Neural crest cell (in vitro differentiated cells): ENCODE measurements at places on chromosomes 7 and 10. TPM values are rescaled to one million over a fixed set of nuclear protein-coding genes. Genes with fewer than 3 reads are reported as not detected.

The C10orf62 gene
- total RNA-seq: not detected in 2 replicates

The FAM25A gene
- not detected in 2 replicates for total RNA-seq

The AASS gene
- 82.0 and 84.4 TPM in 2 replicates for total RNA-seq

The ADAMTS14 gene
- total RNA-seq: 0.19 and 0.30 TPM in 2 replicates

The JMJD1C gene
- 68.7 and 73.9 TPM in 2 replicates for total RNA-seq

The PDZD8 gene
- total RNA-seq: 30.6 and 31.8 TPM in 2 replicates

- no peak for DNase-seq
Observed at GRCh38 chr10:6813856-6814255, 233.8 kb upstream of the PRKCQ start.

DNA sequence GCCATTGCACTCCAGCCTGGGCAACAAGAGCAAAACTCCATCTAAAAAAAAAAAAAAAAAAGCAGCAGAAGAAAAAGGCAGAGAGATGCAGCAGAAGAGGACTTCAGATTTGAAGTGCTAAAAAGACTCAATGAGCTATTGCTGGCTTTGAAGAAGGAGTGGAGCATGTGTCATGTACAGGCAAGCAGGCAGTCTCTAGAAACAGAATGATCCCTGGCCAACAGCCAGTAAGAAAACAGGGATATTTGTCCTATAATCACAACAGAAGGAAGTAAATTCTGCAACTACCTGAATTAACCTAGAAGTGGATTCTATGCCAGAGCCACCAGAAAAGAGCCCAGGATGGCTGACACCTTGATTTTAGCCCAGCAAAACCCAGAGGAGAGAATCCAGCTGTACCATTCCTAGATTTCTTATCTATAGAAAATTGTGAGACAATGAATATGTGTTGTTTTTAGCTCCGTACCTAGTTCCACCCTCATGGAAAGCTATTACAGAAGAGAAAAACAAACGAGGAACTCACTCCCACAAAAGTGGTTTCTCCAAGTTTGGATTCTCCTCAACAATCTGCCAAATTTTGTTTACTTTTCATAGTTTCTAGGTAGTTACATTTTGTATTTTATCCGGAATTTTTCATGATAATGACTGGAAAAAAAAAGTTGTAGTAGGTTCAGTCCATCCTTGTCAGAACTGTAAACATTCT lies 198.2 kb upstream of the GNAI1 start:
- no peak for DNase-seq

DNA sequence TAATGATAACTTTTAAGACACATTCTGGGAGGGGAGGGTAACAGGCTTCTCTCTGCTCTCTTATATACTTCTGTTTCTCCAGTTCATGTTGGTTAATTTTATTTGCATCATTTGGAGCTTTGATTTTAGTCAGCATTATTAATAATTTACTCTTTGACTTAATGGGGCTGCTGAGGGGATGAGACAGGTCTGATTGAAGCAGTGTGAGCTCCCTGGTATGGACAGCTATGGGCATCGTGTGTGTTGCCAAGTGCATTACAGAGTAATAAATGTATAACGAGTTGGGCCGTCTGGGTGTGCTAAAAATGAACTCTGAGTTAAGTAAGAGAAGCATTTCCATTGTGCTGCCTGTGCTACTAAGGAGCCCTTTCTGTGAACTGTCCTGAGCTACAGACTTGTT lies 31.7 kb upstream of the IKZF1 start:
- no peak for DNase-seq

DNA sequence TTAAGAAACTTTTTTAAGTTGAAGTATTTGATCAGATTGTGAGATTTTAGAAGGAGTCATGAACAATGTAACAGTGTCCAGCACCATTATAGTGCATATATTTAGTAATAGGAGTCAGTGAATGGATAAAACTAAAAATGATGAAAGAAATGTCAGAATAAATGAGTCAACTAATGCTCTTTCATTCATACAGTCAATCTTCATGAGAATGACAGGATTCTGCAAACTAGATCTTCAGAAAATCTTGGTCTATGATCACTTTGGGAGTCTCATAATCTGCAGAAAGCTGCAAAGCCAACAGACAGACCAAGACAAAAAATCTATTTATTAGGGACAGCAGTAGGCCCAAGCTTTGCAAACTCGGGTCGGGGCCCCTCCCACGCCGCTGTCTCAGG lies 710 bp downstream of the RNLS start:
- DNase-seq: no peak

DNA sequence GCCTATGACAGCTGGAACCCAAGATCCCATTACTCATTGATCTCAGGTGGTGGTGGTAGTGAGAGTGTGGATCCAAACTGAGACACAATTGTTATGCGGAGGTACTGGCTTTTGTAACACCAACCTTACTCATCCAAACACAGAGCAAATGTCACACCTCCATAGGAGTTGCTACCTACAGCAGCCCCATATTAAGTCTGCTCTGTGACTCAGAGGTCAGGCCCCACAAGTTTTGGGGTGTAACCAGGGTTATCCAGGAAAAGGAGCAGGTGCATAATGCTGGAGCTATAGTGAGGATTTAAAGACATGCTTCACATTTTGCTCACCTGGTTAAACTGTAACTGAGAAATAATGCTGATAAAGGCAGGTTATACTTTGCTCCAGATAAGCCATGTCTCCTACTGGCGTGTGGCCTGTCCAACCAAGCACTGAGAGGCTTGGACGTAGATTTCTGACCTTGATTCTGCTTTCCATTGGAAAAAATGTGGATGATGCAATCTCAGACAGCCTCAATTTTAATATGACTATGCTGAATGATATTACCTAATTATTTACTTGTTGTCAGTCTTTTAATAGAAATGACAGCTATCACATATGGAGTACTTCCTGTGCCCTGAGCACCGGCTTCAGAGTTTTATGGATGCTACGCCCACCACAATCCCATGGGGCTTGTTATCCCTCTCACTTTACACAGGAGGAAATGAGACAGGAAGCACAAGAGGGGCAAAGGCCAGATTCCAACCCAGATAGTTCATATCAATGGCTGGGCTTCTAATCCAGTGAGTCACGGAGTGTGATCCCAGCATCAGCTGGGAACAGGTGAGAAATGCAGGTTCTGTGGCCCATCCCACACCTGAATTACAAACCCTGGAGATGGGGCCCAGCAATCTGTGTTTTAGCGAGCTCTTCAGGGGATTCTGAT lies 181.3 kb downstream of the CHN2 start:
- no peak for DNase-seq

GRCh38 chr7:134625550-134625949 lies 21.1 kb upstream of the BPGM start:
- DNase-seq: no peak

DNA sequence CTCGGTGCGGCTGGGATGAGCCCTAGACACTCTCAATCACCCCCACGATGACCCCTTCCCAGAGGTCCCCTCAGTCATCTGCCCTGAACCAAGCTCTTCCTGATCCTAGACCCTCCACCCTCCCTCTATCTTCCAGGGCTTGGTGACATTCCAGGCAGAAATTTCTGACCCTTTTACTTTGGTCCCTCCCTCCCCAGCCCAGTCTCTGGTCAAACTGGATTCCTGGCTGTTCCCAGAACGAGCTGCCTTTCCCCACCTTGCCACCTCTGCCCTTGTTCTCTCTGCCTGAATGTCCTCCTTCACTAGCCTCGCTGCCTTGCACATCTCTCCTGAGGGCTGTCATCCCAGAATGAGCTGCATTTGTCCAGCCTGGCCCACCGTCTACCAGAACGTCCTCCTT lies 1.3 kb upstream of the CLDN4 start:
- DNase-seq: no peak

DNA sequence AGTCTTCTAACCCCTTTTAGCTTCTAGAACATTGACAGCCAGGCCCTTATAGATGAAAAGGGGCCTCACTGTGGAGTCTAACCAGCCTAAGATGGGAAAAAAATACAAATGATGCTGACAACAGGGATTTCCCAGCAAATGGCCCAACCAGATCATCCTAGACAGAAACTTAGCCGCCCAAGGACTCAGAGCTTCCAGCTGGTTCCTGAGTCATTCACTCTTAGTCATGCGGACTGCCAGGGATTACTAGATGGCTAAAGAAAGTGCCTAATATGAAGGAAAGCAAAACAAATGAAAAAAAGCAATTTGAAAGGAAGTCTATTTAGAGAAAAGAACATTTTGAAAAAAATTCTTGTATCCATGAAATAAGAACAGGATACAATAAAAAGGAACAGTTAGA lies 23.7 kb downstream of the TSPAN14 start:
- no peak for DNase-seq

- DNase-seq: no peak
Observed at GRCh38 chr7:50473531-50473930, 23.4 kb upstream of the FIGNL1 start.

DNA sequence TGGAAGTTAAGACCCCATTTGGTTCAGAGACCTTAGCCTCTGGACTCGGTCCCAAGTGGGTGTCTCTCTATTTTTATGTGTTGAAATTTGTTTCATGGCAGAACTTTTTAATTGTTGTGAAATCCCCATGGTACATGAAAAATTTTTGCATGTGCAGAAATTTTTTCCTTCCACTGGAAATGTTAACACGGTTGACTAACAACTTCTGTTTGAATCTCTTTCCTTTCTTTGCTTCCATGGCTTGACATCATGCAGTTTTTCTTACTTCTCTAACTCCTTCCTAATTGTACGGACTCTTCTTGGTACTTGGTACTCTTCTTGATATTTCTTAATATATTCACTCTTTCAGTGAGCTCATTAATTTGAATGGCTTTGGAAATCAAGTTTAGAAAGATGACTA lies 18.3 kb downstream of the MDFIC start:
- no peak for DNase-seq

- DNase-seq: no peak
Observed at GRCh38 chr10:122139627-122140170, 131.4 kb upstream of the BTBD16 start.

DNA sequence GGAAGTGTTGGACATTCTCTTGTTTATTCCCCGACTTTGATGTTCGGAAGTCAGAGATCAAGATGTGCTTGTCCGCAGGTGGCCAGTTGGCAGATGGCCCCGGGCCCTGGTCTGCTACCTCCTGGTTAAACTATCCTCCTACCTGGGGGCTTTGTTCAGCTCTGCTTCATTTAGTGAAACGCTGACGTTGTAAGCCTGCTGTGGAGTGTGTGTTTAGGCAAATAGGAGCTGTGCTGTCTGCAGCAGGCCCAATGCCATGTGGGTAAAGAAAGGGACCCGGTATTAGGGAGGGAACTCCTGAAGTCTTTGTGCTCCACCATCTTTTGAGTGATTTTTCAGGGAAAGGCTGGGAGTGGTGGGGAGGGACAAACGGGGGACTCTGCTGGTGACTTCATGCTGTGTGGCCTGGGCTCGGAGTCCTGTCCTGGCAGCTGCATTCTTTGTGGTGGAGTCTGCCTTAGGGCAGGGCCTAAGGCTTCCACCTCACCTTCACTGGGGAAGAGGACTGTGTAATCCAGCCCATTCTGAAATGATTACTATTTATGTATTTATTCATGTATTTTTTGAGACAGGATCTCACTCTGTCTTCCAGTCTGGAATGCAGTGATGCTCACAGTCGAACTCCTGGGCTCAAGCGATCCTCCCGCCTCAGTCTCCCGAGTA lies 171.1 kb upstream of the KLF6 start:
- no peak for DNase-seq

- DNase-seq: no peak
Observed at GRCh38 chr10:126421756-126422256, 33.5 kb upstream of the ADAM12 start.

DNA sequence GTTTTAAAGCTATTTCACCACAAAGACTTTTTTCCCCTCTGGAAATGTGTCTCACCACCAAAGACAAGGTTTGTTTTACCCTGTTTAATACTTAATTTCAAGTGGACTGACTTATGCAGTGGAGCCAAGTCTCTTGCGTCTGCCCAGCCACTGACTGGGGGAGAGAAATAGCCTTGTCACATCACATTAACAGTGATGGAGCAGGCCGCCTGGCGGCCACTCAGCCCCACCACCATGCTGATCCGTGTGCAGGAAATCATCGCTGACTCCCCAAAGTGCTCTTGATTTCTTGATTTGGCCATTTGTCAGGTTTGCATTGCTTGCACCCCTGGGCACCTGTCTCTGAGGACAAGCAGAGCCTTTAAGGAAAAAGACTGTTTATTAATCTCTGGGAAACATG lies 334.1 kb downstream of the GLRX3 start:
- no peak for DNase-seq

DNA sequence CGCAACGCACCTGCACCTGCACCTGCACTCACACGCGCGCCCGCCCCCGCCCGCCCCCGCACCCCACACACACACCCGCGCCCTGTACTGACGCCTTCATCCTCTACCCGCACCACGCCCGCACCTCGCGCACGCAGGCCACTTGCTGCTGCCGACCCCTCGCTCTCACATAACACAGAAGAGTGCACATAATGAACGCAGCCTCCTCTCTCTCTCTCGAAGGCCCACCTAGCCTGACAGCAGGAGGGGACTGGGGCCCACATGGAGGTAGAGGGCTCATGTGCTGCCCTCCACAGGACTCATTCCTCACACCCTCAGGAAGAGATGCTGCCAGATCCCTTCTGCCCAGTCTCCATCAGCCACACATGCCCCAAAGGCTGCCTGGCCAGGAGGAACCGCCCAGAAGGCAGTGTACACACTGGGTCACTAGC lies 432 bp upstream of the CAMK2B start:
- no peak for DNase-seq

GRCh38 chr7:24017519-24017918 lies 266.5 kb upstream of the NPY start:
- DNase-seq: no peak

- DNase-seq: no peak
Observed at GRCh38 chr7:5488286-5488878, 64.7 kb upstream of the TNRC18 start.

- DNase-seq: no peak
Observed at GRCh38 chr7:17661982-17662585, 278.2 kb downstream of the SNX13 start.

GRCh38 chr7:92773808-92774207 lies 62.6 kb downstream of the CDK6 start:
- DNase-seq: no peak

DNA sequence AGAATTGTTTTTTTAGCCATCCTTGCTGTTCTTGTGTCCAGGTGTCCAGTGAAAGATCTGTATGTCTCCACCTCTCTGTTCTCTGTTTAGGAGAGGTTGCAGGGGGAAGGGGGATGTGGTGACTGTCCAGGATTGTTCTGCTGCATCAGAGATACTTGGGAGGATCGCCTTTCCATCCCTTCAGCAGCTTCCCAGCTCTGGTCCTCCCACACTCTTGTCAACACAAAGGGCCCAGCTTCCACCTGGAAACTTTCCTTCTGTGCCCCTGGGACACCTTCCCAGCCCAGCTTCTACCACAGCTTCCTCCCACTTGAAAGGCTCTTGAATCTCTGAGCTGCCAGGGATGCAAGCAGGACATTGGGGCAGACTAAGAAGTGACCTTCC lies 82.0 kb upstream of the SLF2 start:
- DNase-seq: no peak

- no peak for DNase-seq
Observed at GRCh38 chr10:109988212-109988596, 19.6 kb upstream of the ADD3 start.
